ENCODE measurements at places on chromosomes 6 and 20.

DNA sequence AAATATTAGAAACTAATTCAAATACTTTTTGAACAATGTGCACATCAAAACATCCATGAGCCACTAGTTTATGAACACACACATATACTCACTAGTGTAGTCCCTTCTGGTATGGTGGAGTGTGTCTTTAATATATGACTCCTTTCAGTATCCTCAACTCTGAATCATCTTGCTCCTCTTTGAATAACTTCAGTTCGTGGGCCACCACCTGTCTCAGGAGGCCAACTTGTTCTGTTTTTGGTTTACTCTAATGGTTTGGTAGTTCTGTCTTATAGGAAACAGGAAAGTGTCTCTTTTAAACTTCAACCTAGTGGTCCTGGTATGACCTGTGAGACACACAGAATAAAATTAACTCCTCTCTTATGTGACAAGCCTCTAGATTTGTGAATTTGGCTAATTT is 55.6 kb downstream of the ZNF292 start:
- no peak for DNase-seq

DNA sequence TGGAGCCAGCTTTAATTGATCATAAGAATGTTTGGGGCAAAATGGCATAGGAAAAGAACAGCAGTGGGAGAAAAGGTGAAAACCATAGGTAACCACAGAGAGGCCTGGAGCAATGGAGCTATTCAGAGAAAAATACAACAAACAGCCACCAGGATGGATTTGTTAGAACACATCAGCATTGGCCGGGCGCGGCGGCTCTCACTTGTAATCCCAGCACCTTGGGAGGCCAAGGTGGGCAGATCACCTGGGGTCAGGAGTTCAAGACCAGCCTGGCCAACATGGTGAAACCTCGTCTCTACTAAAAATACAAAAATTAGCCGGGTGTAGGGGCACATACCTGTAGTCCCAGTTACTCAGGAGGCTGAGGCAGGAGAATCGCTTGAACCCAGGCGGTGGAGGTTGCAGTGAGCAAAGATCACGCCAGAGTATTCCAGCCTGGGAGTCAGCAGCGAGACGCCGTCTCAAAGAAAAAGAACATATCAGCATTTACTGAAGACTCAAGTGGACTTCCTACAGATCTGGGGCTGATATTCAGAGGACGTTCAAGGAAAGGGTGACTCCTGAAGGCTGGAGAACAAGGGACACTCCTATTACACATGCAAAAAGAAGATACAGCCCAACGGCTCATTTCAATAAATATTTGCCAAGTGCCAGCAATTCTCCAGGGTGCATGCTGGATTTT is 20.2 kb downstream of the SNHG17 start:
- DNase-seq: no peak

GRCh38 chr6:111714416-111715270 is 109.0 kb upstream of the TRAF3IP2 start:
- no peak for DNase-seq

- no peak for DNase-seq
These were observed 364.3 kb upstream of the HS3ST5 start for GRCh38 chr6:114707081-114707620.

- DNase-seq: no peak
These were observed 151.8 kb downstream of the FOXC1 start for GRCh38 chr6:1761477-1761877.

- no peak for DNase-seq
These were observed 28.1 kb upstream of the SLC22A23 start for GRCh38 chr6:3484946-3485345.

DNA sequence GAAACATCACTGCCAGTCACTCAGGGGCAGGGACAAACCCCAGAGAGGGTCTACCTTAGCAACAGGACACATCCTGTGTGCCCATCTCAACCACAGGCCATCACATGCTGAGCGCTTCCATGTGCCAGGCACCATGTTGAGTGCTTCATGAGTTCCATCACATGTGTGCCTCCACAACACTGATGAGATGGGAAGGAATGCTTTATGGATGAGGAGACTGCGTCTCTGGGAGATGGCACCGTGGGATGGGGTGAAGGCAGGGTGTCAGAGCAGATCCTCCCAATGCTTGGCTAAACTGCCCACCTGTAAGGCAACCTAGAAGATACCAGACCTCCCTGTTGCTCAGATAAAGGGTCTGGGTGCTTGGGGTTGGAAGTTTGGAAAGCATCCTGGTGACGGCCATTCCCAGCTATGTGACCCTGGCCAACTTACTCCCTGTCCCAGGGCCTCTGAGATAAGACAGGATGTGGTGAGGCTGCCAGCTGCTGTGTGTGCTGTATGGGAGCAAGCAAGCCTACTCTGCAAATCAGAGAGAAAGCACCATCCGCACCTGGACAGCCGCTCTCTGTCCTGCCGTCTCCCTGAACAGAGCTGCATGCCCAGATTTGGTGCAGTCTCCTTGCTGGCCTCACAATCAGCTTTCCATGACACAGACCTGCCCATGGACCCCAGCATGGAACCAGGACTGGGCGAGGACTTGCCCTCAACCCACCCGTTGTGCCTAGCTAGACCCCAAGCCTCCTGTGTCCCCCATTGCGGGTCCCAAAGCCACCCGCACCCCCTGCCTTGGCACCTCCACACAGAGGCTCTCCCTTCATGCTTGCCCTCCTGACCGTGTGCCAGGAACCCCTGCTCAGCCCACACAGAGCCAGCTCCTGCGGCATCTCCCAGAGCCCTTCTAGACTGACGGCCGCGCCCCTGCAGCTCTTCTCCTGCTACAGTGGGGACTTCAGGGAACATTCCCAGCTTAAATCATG is 143.7 kb downstream of the SYNDIG1 start:
- no peak for DNase-seq

DNA sequence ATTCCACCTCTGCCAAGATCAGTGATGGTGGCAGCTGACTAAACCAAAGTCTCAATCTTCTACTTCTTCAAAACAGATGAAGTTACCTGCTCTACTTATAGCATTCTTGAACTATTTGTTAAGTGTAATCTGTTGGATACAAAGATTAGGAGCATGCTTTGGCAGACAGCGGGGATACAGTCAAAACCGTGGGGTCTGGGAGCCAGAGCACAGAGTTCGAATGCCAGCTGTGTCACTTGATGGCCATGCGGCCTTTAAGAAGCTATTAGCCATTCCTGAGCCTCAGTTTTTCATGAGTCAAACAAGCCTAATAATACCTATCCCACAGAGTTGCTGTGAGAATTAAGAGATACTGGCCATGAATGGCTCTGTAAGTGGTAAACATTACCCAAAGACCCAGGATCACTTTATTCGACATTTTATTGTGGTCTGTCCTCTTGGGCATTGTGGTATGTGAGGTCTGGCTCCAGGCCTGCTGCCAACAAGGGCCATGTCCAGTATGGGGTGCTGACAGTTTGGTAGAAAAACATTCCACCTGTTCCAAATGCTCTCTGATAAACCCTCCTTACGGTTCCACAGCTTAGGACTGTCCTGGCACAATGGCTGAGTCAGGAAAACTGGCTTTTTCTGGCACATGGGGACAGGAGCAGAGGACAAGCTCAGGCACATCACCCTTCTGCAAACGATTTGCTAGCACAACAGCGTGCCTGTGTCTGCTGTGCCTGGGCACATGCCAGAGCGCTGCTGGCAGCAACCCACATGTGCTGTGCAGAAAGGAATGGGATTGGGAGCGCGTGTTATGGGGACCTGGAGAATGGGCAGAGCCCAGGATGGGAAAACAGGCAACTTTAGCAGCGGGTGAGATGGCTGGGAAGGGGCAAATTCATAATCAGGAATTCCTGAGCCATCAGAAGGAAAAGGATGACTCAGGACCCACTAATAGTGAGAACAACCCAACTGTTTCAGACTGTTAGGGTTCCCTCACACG is 15.7 kb upstream of the FAM83C start:
- DNase-seq: peak; percentile 80

GRCh38 chr20:41357424-41358163 is 9.0 kb downstream of the EMILIN3 start:
- DNase-seq: no peak

DNA sequence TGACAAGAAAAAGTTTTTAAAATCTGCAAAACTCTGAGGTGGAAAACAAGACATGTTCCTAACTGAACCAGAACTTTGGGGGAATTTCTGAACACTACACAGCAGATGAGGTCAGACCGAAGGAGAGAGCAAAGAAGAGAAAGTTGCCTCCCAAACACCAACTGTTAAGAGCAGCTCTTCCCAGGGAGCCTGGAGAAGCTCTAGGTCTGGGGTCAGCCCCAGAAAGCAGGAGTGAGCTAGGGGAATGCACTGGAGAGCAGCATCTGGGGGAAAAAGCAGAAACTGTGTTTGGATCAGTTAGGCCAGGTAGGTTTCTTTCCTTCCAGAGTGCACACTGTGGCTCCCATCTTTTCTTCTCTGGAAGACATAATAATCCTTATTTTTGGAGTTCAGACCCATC is 41.3 kb downstream of the FKBP5 start:
- DNase-seq: no peak

- no peak for DNase-seq
These were observed 28.7 kb downstream of the GRIK2 start for GRCh38 chr6:101422251-101422650.

GRCh38 chr6:145318952-145319351 is 416.4 kb downstream of the EPM2A start:
- DNase-seq: no peak

DNA sequence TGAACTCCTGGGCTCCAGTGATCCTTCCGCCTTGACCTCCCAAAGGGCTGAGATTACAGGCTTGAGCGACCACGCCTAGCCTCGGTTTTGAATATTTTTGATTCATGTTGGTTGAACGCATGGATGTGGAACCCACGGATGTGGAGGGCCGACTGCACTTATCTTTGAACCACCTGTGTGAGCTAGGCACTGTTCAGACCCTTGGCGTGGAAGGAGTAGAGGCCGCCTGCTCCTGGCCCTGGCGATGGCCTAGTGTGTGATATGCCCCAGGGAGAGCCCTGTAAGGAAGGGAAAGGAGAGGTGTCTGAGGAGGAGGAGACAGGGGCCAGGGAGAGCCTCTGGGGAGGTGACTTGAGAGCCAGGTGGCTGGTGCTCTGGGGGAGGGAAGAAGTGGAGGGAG is 64.3 kb downstream of the BCAS4 start:
- no peak for DNase-seq

- DNase-seq: no peak
These were observed 1.1 kb upstream of the SPDEF start for GRCh38 chr6:34557228-34557627.

DNA sequence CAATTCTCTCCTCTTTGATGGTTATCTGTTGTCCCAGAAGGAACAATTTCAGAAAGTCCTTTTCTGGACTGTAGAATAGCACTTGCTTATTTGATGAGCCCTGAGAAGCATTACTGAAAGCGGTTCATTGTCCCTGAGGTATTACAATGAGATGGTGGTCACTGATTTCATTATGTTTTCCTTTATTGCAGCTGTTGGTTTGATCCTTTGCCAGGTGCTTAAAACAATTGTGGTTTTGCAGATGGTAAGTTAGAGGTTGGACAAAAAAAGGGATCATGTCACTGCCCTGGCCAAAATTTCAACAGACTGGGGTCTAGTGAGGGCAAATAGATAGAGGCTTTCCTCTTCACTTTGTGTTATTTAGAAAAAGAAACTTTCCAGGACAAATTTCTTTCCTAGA is 61.9 kb downstream of the ESR1 start:
- DNase-seq: no peak

- DNase-seq: no peak
These were observed 22.9 kb downstream of the STX7 start for GRCh38 chr6:132490024-132490423.

GRCh38 chr20:46568570-46569129 is 18.2 kb upstream of the OCSTAMP start:
- peak; percentile 74 for DNase-seq

GRCh38 chr20:58075586-58076345 is 152.7 kb downstream of the ANKRD60 start:
- no peak for DNase-seq

DNA sequence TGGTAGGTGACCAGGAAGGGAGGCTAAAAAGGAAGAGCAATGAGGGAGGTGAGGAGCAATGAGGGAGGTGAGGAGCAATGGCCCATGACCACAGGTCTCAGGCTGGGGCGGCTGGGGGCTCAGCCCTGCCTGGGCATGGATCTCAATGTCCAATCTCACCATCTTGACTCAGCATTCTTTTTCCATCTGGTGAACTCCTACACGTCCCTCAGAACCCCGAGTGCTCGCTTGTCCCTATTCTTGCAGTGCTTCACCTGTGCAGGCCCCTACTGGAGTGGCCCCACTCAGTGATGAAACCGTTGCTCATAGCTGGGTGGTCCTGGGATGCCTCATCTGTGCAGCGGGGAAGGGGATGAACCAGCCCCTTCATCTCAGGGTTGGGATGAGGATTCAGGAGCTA is 16.9 kb upstream of the RBBP8NL start:
- no peak for DNase-seq

GRCh38 chr6:118770112-118770788 is 118.9 kb upstream of the CEP85L start:
- DNase-seq: no peak

DNA sequence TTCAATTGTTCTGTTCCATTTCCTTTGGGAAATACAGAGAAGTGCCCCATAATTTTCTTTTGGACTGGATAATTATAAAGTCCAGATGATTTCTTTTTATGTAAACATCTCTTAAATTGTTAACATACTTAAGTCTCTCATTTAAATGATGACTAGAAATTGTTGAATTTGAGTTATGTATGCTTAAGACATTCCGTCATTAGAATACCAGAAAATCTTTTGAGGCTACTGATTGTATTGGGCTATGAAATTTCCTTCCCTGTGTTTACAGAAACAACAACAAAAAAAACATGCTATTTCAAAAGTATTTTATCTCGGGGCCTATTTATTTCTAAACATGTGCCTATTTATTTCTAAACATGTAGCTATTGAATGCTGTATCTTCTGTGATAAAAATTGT is 125.4 kb downstream of the SH3BGRL2 start:
- DNase-seq: no peak

- no peak for DNase-seq
These were observed 904 bp downstream of the MKKS start for GRCh38 chr20:10433014-10433622.

DNA sequence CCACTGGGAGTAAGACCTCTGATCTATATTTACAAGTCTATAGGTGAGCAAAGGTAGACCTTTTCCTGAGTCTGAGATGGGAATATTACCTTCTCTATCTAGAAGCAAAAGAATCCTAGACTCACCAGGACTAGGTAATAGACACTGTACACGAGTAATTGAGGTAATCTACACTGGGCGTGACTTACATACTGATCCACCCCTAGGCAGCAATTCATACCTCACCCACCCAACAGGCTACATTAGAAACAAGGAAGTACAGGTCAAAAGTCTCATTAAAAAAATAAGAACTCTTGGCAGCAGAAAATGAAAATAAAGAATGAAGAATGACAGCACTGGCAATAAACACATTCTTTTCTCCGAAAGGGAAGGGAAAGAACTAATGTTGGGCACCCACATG is 7.6 kb downstream of the CSNK2A1 start:
- no peak for DNase-seq

Data from fibroblast of upper back skin (primary cell).